ENCODE measurements at places on chromosomes 2 and 18. TPM values are rescaled to one million over a fixed set of nuclear protein-coding genes. Genes with fewer than 3 reads are reported as not detected.

Gene LRPPRC
- 13.3 TPM for polyA plus RNA-seq

Gene ORC4
- 25.2 TPM for polyA plus RNA-seq

Gene UPP2
- not detected for polyA plus RNA-seq

Gene NEDD4L
- 23.1 TPM for polyA plus RNA-seq

Gene MEX3C
- polyA plus RNA-seq = 23.4 TPM

Gene DPYSL5
- polyA plus RNA-seq = not detected

Gene EPHA4
- polyA plus RNA-seq = 11.9 TPM

Gene NGEF
- 0.13 TPM for polyA plus RNA-seq

Gene CYTIP
- polyA plus RNA-seq = not detected

Gene COL4A3
- not detected for polyA plus RNA-seq

Gene BZW1
- 130 TPM for polyA plus RNA-seq

Gene IL36RN
- not detected for polyA plus RNA-seq

Gene CCDC178
- 1.6 TPM for polyA plus RNA-seq

Gene LAMA1
- 0.04 TPM for polyA plus RNA-seq

Gene PLB1
- polyA plus RNA-seq = 0.75 TPM

Gene GPR75
- polyA plus RNA-seq = 4.4 TPM

Gene MRO
- not detected for polyA plus RNA-seq

Gene HDAC4
- polyA plus RNA-seq = 10.3 TPM

Gene ACTG2
- polyA plus RNA-seq = not detected

Gene HOXD8
- 7.2 TPM for polyA plus RNA-seq

Gene CENPA
- 18.6 TPM for polyA plus RNA-seq

Gene CDK15
- not detected for polyA plus RNA-seq

Gene PPP1R1C
- 0.26 TPM for polyA plus RNA-seq

Gene IL36B
- not detected for polyA plus RNA-seq

Gene GPC1
- polyA plus RNA-seq = 9.6 TPM

Gene EVX2
- polyA plus RNA-seq = not detected

Gene ALK
- not detected for polyA plus RNA-seq

Gene FSHR
- polyA plus RNA-seq = not detected

Gene NXPH2
- polyA plus RNA-seq = not detected

Gene EML6
- 0.80 TPM for polyA plus RNA-seq

Gene SP3
- polyA plus RNA-seq = 23.9 TPM

Gene RGPD8
- 0.98 TPM for polyA plus RNA-seq

Gene CMPK2
- polyA plus RNA-seq = 0.49 TPM

Gene ATRAID
- 283 TPM for polyA plus RNA-seq

Gene FNDC4
- polyA plus RNA-seq = 19.0 TPM

Gene DLGAP1
- polyA plus RNA-seq = not detected

Gene ANKRD30BL
- polyA plus RNA-seq = not detected

Gene MC5R
- not detected for polyA plus RNA-seq

Gene AQP12B
- not detected for polyA plus RNA-seq

Gene GKN1
- polyA plus RNA-seq = not detected

Gene DSG4
- not detected for polyA plus RNA-seq

Gene DNER
- 0.01 TPM for polyA plus RNA-seq

Gene MDH1B
- 0.33 TPM for polyA plus RNA-seq

Gene METTL21A
- 11.4 TPM for polyA plus RNA-seq

Gene ANTXR1
- 3.7 TPM for polyA plus RNA-seq

Gene REG3A
- not detected for polyA plus RNA-seq
